ENCODE measurements at places on chromosomes 1 and 21. TPM values are rescaled to one million over a fixed set of nuclear protein-coding genes. Genes with fewer than 3 reads are reported as not detected.

HAO2 gene
- total RNA-seq, result 0.76 TPM

SMIM34 gene
- total RNA-seq, result not detected

C4BPA gene
- total RNA-seq, result 2.6 TPM

SPATA46 gene
- total RNA-seq, result not detected

IGSF3 gene
- 47.7 TPM for total RNA-seq

FMO2 gene
- 5.0 TPM for total RNA-seq

- peaks cover 40% of the 10 kb centered on the region for H3K36me3 ChIP-seq
- no peaks in the 10 kb centered on the region for H3K27me3 ChIP-seq
- H3K4me3 ChIP-seq, result no peak overlapping the region
- peak; percentile 44 for DNase-seq
- no peak overlapping the region for H3K27ac ChIP-seq
These were observed 4.0 kb upstream of the GJC2 start for GRCh38 chr1:228145463-228146416.

GRCh38 chr1:91502672-91503184, 2.1 kb downstream of the CDC7 start:
- DNase-seq, result no peak
- H3K27ac ChIP-seq, result no peak overlapping the region
- H3K4me3 ChIP-seq, result no peak overlapping the region
- H3K4me1 ChIP-seq, result peaks cover 11% of the 10 kb centered on the region

DNA sequence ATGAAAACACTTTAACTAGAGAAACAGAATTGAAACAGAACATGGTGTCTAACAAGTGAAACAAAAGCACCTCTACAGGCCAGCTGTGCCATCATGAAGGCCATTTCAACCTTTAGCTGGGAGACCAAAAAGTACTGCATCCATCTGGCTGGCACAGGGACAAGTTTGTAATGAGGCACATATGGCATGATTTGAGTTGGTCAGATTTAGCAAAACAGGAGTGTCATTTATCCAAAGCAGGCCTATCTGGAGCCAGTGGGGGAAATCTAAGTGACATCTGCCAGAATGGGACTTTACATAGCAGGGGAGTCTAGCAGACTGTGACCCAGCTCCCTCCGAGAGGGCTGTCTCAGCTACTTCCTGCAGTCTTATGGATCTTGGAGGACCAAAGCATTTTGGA, 51.9 kb downstream of the DNTTIP2 start:
- no peak overlapping the region for H3K4me3 ChIP-seq
- H3K4me1 ChIP-seq, result no peaks in the 10 kb centered on the region
- H3K27ac ChIP-seq, result no peak overlapping the region

GRCh38 chr1:20730690-20731056, 1.8 kb downstream of the SH2D5 start:
- peaks cover 26% of the 10 kb centered on the region for H3K27me3 ChIP-seq
- peaks cover 14% of the 10 kb centered on the region for H3K4me1 ChIP-seq
- H3K27ac ChIP-seq, result no peak overlapping the region
- no peak overlapping the region for H3K4me3 ChIP-seq
- DNase-seq, result no peak

GRCh38 chr21:24259241-24259640, 1348.0 kb downstream of the MRPL39 start:
- H3K36me3 ChIP-seq, result no peaks in the 10 kb centered on the region
- DNase-seq, result no peak
- no peak overlapping the region for H3K27ac ChIP-seq

DNA sequence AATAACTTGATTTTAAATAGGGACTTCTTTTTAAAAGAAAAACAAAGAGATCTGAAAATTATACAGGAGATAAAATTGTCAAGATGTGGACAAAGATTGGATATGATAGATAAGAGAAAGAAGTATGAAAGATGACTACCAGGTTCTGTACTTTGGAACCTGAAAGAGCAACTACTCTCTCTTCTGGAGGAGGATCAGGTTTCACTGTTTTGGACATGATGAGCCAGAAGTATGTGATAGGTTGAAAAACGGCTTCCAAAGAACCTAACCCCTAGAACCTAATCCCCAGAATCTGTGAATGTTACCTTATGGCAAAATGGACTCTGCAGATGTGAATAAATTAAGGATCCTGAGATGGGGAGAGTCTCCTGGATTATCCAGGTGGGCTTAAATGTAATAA, 26.2 kb downstream of the RSBN1 start:
- no peak overlapping the region for H3K27ac ChIP-seq
- no peaks in the 10 kb centered on the region for H3K27me3 ChIP-seq
- no peaks in the 10 kb centered on the region for H3K36me3 ChIP-seq
- no peak overlapping the region for H3K4me3 ChIP-seq
- no peak for DNase-seq

- H3K27ac ChIP-seq, result no peak overlapping the region
- no peaks in the 10 kb centered on the region for H3K4me1 ChIP-seq
- H3K36me3 ChIP-seq, result no peaks in the 10 kb centered on the region
- H3K27me3 ChIP-seq, result no peaks in the 10 kb centered on the region
- DNase-seq, result no peak
These were observed 129.6 kb downstream of the DPYD start for GRCh38 chr1:97791251-97791650.

- no peak for DNase-seq
- H3K4me1 ChIP-seq, result no peaks in the 10 kb centered on the region
- H3K4me3 ChIP-seq, result no peak overlapping the region
- no peak overlapping the region for H3K27ac ChIP-seq
These were observed 81.0 kb downstream of the PLPPR5 start for GRCh38 chr1:98923667-98924066.
